ENCODE measurements at places on chromosomes 5 and 9. TPM values are rescaled to one million over a fixed set of nuclear protein-coding genes. Genes with fewer than 3 reads are reported as not detected.

- no peak for DNase-seq
Measured at GRCh38 chr5:57416278-57416994, 66.2 kb downstream of the ACTBL2 start.

DNA sequence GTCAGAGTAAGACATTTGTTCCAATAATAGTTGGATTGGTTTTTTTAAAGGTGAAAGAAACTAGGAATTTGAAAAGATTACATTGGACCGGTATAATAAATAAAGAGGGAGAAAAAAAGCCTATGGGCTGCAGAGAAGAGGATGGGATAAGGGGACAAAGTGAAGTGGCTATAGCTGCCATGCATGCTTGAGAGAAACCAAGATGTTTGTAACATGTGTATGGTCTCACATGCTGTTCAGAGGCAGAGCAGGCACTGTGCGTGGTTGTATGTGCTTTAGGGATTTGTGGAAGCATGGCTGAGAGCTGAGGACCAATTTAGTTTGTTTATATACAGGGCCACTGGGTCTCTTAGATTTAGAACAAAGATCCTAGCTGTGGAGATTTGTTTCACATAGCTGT, 32.7 kb downstream of the LNPEP start:
- DNase-seq: no peak

ANKRD34B gene
- not detected for total RNA-seq

GDA gene
- total RNA-seq: 2.4 TPM

DNA sequence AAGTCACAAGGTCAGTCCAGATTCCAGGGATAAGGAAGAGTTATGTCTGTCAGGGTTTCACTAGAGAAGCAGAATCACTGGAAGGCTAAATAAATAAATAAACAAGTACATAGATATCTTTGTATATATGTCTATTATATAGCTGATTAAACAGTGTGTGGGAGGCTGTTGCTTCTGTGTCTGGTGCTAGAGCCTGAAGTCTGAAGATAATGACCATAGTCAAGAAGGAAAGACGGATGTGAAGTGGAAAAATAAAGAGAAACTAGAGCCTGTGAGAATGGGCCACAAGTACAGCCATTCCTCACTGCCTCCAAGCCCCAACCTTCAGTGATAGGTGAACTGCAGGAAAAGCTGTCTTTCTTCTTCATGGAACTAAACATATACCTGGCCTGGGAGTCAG, 4.1 kb upstream of the TMED7 start:
- no peak for DNase-seq

GRCh38 chr5:171714261-171714660, 71.4 kb upstream of the SMIM23 start:
- no peak for DNase-seq

GRCh38 chr5:54440456-54440893, 15.0 kb upstream of the HSPB3 start:
- no peak for DNase-seq

TLX3 gene
- not detected for total RNA-seq

SETD9 gene
- 8.2 TPM for total RNA-seq

NDUFAF2 gene
- 27.0 TPM for total RNA-seq

KLHL3 gene
- 32.8 TPM for total RNA-seq

TMOD1 gene
- total RNA-seq: 25.3 TPM

HAVCR1 gene
- total RNA-seq: 1.3 TPM

GRCh38 chr5:14507156-14507941, 74.2 kb upstream of the OTULINL start:
- no peak for DNase-seq

GRCh38 chr9:85892401-85892800, 48.5 kb upstream of the NAA35 start:
- DNase-seq: no peak

- DNase-seq: no peak
Measured at GRCh38 chr5:87787625-87788256, 375.0 kb upstream of the CCNH start.

DNA sequence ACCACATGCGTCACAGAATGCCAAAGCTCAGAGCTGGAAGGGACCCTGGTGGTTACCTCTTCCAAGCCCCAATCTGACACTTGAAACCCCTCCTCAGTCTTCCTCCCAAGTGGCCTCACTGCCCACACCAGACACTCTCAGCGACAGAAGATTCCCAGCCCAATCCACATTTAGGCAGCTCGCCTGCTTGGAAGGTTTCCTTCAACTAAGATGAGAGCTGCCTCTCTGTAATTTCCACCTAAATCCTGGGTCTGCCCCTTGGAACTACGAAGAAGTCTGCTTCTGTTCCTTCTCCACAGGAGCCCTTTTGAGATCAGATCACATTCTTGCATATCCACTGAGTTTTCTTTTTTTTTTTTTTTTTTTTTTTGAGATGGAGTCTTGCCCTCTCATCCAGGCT, 83.7 kb downstream of the PAX5 start:
- DNase-seq: no peak

CDH9 gene
- total RNA-seq: not detected

- DNase-seq: no peak
Measured at GRCh38 chr5:25416960-25417359, 772.2 kb upstream of the CDH10 start.

Measured in sciatic nerve (tissue), 2 donors.